ENCODE measurements at places on chromosomes 2 and 18.

- peak; percentile 90 for DNase-seq
Measured at GRCh38 chr2:96819128-96819875, 3.2 kb downstream of the CNNM3 start.

GRCh38 chr2:177532567-177532966, 140.0 kb downstream of the AGPS start:
- no peak for DNase-seq

DNA sequence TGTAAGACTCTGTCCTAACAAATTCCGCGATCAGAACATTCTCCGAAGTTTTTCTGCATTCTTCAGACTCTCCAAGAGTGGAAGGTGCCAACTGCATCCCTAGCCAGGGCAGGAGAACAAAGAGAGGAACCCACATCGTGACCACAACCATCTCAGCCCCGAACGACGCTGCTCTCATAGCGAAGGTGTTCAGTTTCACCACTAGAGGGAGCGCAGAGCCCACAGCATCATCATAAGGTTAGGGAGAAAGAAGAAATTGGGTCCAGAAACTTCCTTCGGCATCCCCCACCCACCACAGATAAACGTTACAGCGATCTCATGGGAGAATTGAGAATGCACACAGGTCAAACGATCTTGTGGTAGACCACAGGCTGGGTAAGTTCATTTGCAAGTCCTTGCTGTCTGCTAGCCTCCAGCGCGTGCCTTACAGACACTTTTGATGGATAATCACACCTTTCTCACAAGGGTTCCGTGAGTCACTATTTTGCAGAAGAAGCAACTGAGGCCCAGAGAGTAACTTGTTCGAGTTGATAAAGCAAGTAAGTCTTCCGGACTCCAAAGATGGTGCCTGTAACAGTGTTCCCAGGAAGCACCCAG, 53.7 kb upstream of the ARL4C start:
- peak; percentile 73 for DNase-seq

DNA sequence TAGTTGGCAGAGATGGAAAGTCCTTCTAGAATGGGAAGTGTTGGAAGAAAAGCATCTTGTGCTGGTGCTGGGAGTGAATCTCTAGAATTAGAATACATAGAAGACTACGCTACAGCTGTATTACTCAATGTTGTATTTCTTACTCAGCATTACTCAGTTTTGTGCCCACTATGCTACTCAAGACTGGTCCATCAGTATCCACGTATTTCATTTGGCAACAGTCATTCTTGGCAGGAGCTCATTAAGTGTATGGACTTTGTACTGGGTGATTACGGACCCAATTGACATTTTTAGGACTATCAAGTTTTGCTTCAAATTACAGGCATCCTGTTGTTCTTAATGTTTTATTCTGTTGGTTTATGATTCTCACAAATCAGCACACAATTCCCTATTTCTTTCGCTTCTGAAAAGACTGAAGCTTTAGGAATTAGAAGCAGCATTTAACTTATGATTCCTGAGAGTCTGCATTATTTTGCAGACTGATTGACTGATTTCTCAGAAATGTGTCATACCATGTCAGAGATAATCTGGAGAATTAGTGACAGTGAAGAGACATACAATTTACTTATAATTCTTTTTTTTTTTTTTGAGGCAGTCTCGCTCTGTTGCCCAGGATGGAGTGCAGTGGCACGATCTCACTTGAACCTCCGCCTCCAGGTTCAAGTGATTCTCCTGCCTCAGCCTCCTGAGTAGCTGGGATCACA, 136.9 kb downstream of the MYO3B start:
- DNase-seq = no peak

- DNase-seq = no peak
Measured at GRCh38 chr2:191637182-191638078, 40.5 kb upstream of the NABP1 start.

GRCh38 chr2:893311-893710, 57.3 kb upstream of the SNTG2 start:
- no peak for DNase-seq
